ENCODE measurements at places on chromosomes 5 and 9.
A peak's percentile ranks its signal among the peaks of the same experiment; 100 is the strongest.

- DNase-seq: peak; percentile 32
These were observed 5.1 kb upstream of the HEXB start for GRCh38 chr5:74679966-74680365.

DNA sequence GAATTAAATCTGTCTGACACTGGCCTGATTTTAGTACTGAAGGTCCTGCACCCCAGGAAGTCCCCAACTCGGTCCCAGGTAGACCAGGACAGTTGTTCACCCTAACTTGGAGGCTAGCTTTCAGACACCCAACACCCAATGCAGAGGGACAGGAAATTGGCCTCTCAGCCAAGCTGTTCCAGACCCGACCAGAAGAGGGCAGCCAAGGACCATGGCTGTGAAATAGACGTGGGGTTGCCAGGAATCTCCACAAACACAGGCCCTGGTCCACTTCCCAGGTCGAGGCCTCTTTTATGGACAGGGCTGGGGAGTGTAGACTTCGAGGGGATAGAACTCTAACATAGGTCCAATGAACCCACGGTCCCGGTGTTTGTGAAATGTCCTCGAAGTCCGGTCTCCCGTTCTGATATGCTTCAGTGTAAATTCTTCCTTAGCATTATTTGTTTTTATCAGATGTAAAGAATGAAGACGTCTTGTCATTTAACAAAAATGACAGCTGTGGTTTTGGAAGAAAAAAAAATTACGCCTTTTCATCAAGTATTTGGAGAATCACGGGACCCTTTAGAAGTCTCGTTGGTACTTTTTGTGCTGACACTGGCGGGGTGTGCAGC, 260.3 kb upstream of the ADAMTS16 start:
- DNase-seq: peak; percentile 39

DNA sequence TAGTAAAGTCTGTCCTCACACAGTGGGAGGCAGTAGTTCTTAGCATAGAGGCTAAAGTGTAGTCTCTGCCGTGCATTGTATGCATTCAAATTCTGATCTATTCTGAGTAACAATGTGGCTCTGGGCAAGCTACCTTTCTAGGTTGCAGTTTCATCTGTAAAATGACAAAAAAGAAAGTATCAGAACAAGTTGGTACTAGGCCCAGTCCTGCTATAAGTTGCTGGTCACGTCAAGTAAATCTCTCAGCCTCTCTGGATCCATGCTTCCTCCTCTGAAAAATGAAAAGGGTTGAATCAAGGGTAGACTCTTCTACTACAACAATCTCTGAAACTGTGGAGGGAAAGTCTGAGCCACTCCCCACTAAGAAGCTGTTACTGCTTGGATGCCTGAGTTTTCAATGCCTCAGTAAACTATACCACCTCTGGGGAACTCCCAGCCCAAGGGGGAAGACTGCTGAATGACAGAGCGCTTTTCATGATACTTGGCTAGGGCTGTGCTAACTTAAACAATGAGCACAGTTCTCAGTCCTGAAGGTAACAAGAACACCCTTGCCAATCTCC, 34.5 kb upstream of the SPARC start:
- DNase-seq: no peak

DNA sequence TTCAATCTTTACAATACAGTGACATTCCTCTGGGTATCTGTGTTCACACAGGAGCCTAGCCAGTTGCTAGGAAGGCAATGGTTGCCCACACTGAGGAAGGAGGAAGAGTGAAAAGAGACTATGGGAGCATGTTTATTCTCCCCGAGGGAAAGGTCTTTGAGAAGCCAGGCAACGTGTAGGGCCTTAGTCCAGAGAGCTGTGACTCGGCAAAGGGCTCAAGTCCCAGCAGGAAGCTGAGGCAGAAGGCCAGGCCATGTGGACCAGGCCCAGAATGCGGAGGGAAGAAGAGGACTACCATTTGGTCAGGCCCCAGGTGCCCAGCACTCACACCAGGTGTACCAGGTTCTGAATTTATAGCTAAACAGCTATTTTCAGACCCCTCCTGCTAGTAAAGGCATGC, 136.6 kb upstream of the DMAC1 start:
- DNase-seq: no peak

DNA sequence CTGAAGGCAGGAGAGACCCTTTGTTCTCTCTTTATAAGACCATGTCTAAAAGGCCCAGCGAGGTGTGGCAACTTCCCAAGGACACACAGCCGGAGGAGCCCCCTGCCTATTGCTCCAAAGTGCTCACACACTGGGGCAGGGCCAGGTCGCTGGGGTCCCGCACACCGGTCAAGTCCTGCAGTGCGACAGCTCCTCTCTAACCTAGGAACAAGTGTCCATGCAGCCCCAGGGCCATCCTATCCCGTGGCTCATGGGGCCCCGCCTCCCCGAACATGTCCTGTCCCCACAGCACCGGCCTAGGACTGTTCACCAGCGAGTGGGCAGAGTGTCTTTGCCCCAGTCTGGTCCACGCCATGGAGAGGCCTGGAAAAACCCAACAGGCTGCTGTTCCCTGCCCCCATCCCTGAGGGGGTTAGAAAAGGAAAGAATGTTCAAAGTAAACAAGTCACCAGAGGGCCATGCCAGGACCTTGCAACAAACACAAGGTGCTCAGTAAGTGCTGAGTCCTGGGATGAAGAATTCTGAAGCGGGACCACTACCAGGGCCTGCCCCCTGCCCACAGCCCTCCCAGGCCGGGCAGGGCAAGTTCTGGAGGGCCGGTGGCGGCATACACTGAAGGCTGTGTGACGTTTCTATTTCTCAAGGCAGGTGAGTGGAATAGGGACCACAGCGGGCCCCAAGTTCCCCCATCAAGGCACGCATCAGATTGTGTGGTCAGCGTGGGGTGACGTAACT, 938 bp downstream of the NINJ1 start:
- no peak for DNase-seq

- no peak for DNase-seq
These were observed 307.4 kb downstream of the MAN2A1 start for GRCh38 chr5:109997161-109997560.

GRCh38 chr5:53368516-53368915, 111.9 kb upstream of the FST start:
- no peak for DNase-seq

- peak; percentile 26 for DNase-seq
These were observed 113.3 kb upstream of the LPAR1 start for GRCh38 chr9:111151537-111151936.

DNA sequence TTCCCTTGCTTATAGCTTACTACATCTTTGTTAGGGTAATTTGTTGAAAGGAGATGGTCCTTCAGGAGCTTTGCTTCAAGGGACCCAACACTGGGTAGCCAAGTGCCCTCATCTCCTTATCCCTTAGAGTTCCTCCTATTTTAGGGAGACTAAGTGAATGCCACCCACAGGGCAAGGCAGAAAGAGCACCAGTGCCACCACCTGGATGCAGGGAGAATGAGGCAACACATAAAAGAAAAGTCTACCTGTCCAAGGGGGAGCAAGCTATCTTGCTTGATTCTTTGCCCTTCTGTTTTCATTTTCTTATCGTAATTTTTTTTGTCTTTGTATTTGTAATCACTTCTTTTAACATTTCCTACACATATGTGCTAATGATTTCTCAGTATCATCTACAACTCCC, 205.5 kb downstream of the NPR3 start:
- DNase-seq: peak; percentile 26

GRCh38 chr9:136519263-136520052, 26.4 kb downstream of the NOTCH1 start:
- DNase-seq: no peak

- DNase-seq: no peak
These were observed 262.9 kb upstream of the PTPRD start for GRCh38 chr9:10875752-10876151.

- no peak for DNase-seq
These were observed 130.6 kb downstream of the KCNIP1 start for GRCh38 chr5:170634256-170634990.

DNA sequence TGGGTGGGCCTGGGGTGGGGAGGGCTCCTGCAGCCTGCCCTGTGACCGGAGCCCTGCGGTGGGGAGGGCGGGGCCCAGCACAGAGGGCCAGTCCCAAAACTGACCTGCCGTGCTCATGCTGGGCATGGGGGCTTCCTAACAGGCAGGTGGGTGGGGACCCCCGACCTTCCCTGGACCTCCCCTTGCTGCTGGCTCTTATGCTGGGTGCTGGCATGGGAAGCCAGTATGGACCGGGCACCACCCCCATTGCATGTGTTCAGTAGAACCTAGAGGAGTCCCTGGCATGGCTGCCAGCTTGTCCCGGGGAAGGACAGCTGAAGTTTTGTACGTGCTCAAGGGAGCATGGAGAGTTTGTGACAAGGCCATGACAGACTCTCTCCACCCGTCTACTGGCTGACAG, 37.1 kb downstream of the WNK2 start:
- no peak for DNase-seq

- no peak for DNase-seq
These were observed 9.0 kb upstream of the IER5L start for GRCh38 chr9:129187042-129187441.

- DNase-seq: no peak
These were observed 65.7 kb upstream of the KCNN2 start for GRCh38 chr5:114296191-114296590.

DNA sequence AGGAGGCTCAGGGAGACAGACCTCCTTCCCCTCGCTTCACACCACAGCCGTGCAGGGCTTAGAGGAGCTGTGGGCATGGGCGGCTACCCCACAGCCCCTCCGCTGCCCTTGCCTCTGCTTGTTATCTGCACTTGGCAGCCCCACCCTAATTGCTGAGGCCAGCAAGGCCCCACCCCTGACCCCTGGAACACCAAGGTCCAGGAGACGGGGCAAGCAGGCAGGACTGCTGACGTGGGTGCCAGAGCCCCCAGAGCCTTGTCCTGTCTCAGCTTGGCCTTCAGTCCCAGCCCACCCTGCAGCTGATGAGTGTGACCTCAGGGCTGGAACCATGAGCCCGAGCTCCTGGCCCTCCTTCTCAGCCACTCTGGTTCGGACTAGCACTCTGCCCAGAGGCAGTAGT, 29.1 kb upstream of the NEURL1B start:
- no peak for DNase-seq

DNA sequence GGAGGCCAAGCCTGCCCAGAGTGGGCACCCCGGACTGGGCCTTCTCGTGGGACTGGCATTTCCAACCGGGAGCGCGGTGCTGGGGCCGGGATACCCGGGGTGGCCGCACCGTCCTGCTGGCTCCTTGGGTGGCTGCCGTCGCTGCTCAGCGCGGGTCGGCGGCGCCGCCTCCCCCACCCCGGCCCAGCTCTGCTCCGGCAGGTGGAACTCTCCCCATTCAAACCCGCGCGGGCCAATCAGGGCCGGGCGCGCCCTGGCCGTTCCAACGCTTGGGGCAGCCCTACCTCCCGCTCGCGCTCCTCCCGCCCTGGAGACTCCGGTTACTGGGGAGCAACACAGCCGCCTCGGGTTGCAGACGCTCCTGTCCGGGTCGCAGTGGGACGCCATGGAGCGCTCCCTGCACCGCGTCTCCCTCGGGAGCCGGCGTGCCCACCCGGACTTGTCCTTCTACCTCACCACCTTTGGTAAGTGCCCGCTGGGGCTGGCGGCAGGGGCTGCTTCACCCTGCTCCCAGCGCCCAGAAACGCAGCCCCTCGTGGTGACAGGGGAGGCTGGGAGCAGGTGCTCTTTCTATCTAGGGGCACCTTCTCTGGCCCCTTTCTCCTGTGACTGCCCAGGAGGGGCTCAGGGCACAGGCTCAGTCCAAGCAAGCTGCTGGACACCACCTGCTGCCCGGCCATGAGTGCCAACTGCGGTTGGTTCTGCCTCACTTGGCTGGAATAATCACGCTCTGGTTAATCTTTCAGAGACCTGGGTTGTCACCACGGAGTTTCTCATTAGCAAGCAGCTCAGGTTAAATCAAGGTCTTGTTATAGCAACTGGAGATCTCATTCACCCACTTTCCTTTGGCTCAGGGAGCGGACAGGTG, at the start of gene RGS3:
Gene RGS3 (plus strand): TSS at position 310 of the 868 bp plus-strand sequence. CDS start 76 bp downstream, at position 386.
- no peak for DNase-seq

- DNase-seq: no peak
These were observed 26.0 kb upstream of the SEMA4D start for GRCh38 chr9:89523948-89524347.

DNA sequence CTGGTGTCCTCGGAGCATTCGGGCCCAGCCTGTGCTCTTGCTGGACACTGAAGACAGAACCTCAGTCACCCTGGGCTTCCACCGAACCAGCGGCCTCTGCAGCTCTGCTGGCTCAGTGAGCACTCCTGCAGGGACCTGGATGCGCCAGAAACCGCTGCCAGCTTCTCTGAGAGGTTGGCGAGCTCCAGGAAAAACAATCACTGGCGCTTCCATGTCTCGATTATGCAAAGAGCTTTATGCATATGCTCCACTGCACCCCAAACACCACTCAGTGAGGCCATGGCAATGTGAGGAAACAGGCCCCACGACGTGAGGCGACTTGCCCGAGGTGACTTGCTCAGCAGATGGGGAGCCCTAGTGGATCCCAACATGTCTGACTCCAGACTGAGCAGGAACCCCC, 11.0 kb downstream of the PRDM12 start:
- DNase-seq: no peak

GRCh38 chr9:91777292-91777830, 172.7 kb downstream of the ROR2 start:
- no peak for DNase-seq

DNA sequence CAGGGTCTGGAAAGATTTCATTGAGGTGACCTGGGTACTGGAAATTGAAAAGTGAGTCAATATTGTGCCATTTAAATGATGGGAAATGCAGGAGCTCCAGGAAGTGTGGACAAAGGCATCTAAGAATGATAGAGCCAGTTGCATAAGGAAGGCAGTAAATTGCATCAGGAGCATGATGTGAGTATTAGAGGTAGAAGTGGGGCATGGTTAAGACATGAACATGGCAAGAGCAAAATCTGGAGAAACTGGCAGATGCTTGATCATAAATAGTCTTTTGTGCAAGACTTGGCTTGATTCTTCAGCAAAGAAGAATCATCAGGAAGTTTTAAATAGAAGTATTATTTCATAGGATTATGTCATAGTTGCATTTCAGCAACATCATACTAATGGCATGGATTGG, 157.4 kb upstream of the PUM3 start:
- DNase-seq: no peak

GRCh38 chr9:137138058-137138721, 764 bp upstream of the GRIN1 start:
- DNase-seq: no peak

DNA sequence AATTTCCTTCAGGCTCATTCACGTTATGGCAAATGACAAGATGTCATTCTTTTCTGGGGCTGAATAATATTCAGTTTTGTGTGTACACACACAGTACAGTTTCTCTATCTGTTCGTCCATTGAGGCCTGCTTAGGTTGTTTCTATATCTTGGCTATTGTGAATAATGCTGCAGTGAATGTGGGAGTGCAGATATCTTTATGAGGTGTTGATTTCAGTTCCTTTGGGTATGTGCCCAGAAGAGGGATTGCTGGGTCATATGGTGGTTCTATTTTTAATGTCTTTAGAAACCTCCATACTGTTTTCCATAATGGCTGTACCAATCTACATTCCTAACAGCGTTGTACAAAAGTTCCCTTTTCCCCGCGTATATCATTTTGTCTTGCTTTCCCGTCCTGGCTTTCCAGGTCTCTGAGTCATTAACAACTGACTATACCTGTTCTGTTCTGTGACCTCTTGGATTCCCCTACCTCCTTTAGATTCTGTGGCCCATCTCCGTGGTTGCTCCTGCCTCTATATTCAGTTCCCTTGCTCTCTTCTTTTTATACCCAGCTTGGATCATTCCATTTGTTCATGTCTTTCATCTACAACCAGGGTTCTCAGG, 6.8 kb downstream of the SNX30 start:
- no peak for DNase-seq

GRCh38 chr9:133188006-133188842, 20.8 kb downstream of the OBP2B start:
- DNase-seq: peak; percentile 16

All from SW 1271 (cell line).